CD4-positive, alpha-beta T cell treated with Interleukin-1 beta for 1 hour (primary cell): ENCODE measurements at places on chromosomes 6 and 20.

DNA sequence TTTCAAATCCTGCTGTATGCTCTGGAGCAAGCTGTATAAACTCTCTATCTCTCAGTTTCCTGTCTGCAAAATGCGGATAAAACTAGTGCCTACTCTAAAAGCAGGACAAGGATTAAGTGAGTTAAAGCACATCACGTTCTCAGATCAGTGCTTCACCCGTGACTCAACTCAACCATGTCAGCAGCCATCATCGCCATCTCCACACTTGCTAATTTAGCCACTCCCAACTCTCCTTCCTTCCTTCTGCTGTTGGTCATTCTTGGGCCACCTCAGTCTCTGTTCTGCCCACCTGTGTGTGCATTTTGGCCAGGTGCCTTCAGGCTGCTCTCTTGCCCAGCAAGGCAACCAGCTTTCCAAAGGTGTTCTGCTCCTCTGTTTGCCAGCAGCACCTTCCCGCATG lies 260.0 kb upstream of the CDYL start:
- DNase-seq, result no peak

DNA sequence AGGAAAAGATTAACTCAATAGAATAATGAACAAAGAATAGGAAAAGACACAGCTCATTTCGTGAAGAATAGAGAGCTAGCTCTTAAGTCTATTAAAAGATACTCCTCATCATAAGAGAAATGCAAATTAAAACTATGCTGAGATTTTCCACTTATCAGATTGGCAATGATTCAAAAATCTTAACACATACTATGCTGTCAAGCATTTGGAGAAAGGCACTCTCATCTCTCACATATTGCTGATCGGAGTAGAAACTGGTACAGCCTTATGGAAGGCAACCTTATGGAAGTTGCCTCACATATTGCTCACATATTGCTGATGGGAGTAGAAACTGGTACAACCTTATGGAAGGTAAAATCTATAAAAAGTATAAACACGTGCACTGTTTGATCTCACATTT lies 21.4 kb upstream of the PLAGL1 start:
- DNase-seq, result no peak

GRCh38 chr6:116015983-116016382 lies 44.7 kb downstream of the FRK start:
- no peak for DNase-seq

DNA sequence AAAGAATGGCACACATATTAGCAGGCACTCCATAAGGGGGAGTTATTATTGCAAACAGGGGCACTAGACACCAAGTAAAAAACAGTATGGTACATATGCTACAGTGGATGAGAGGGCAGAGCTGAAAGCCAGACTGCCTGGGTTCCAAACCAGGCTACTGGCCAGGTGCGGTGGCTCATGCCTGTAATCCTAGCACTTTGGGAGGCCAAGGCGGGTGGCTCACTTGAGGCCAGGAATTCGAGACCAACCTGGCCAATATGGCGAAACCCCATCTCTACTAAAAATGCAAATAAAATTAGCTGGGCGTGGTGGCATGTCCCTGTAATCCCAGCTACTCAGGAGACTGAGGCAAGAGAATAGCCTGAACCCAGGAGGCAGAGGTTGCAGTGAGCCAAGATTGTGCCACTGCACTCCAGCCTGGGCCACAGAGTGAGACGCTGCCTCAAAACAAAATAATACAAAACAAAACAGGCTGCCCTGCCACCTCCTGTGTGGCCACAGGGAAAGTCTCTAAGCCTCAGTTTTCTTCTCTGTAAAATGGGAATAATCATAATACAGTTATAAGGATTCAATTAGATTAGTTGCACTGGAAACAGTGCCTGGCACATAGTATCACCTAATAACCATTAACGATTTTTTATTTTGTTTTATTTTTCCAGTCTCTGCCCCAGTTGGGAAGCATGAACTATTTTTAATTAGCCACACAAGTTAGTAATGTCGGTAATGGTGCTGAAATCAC lies 7.5 kb upstream of the TTPAL start:
- no peak for DNase-seq

DNA sequence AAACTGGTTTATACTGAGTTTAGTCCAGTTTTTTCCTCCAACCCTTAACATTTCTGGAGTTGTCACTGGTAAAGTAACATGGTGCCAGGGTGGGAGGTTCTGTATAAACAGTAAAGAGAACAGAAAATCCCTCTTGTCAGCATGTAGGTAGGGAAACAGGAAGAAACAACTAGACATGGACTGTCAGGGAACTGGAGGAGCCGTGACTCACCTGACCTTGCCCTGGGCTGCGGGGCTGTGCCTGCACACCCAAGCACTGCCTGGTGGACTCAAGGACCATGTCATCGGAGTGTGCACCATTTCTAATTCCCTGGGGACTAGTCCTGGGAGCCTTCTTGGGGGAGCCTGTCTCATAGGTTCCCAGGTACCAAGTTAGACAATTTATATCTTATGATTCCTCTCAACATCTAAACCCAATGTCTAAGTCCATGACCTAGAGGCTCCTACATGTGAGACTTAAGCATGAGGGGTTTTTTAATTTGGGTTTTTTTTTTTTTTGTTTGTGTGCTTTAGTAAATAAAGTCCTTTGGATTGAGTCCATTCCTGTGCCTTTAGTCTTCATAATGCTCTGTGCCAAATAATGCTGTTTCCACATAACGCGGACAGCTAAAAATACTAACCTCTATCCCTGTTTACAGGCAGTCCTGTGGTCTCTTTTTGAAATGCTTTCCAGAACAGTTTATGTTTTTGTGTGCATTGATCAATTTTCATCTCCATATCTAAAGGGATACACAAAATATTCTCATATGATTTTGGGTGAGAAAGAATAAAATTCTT lies 136.9 kb upstream of the SUPT3H start:
- no peak for DNase-seq

- DNase-seq, result peak; percentile 26
Observed at GRCh38 chr20:63441136-63442099, 31.0 kb downstream of the KCNQ2 start.

DNA sequence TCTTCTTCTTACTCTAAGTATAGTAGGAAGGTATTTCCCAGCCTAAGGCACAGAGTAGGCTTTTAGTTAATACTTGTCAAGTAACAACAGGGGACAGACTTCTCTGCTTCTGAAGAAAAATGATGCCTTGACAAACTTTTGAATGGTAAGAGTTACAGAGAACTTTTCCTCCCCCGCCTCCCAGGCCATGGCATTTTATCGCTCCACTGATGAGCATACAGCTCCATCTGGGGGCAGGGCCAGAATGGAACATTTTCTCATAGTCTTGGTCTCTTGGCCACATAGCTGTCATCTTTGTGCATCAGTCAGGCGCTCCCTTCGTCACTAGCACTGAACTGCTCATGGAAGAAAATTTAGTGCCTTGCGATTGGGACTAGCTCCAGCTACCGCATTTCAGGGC lies 1066.8 kb upstream of the CITED2 start:
- DNase-seq, result peak; percentile 4

GRCh38 chr6:82611751-82612150 lies 248.1 kb downstream of the TPBG start:
- DNase-seq, result no peak
